ENCODE measurements at places on chromosomes 12 and 14. TPM values are rescaled to one million over a fixed set of nuclear protein-coding genes. Genes with fewer than 3 reads are reported as not detected.

DNA sequence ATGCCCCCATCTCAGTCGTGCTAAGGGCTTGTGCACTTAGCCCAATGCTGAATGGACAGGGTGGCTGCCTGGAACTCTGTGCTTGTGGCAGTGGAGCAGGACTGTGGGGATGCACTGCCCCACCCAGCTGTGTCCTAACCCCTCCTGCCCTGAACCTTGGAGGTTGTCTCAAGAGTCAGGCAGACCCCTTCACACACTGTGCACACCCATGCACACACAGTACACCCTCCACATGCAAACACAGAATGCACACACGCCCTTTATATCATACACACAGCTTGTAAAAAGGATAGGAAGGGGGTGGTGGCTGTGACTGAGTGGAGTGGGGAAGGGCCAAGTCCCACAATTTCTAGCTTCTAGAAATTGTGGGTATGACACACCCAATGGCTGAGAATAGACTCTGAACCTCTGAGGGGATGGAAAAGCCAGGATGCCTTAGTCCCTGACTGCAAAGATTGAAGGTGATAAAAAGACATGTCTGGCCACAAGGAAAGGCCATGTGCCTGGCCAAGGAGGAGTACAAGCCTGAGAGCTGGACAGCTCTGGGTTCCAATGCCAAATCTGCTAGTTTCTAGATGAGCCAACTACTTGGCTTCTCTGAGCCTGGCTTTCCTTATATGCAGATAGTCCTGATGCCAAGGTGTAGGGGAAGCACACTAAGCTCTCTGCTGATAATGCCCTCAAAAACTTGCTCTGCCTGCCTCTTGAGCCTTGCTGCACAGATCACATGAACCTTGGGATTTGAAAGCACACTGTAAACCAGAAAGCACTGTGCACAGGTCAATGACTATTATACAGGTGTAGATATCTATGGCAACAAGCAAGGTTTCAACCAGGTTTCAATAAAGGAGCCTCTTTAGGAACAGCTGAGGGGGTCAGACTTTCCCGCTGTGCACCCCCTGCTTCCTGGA lies 8.4 kb downstream of the KRT8 start:
- DNase-seq: peak; percentile 74

The TCL1B gene
- total RNA-seq: not detected

DNA sequence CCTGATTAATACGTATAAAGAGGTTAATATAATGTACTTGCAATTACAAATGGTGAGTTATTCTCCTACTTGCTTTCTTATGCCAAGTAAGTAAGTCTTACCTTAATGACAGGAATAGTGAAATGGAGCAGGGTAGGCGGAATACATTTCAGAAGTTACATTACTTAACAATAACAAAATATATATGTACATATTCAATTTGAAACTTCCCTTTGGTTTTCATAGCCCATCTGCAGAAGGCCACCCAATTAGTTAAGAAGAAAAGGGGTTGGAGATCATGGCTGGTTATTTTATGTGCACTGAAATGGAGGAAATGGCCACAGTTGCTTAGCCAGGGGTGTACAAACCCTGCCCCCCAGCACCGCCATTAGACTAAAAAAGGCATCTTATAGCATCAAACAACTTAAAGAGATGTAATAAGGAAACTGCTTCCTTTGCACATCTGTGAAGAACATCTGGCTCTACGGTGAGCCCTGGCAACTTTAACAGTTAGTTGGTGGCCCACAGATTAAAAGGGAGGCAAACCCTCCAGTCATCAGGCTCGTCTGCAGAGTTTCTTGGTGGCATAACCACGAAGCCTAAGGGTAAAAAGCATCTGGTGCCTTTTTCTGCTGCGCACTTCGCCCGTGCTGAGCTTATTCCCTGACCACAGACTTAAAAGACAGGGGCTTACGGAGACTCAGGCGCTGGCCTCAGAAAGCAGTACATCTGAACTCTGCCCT lies 38.8 kb upstream of the DACT1 start:
- no peak for DNase-seq

GRCh38 chr12:14607568-14607967 lies 39.9 kb upstream of the PLBD1 start:
- no peak for DNase-seq

DNA sequence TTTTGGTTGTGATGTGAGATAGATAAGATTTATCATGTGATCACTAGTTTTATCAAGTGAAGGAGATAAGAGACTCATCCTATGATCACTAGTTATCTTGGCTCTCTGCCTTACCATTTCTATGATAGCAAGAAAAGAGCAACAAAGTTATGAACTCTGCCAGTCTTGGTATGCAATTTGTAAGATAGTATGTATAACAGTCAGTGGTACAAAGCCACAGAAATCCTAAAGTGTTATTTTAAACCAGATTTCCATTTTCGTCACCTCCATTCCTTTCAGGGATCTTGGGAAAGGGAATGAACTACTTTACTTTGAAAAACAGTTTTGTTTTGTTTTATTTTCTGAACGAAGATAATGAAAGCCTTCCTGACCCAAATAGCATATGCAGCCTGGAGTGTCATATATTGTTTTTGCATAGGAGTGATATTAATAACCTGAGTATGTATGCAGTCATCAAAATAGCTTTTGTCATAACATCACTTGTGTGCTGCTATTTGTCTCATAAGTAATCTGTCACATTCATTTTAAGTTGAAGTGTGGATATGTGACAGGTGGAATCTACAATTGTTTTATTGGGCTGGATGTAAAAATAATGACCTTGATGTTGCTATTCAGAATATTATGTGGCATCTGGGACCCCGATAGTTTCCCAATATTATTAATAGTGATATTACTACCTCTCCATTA lies 35.0 kb downstream of the FLRT2 start:
- no peak for DNase-seq
